ENCODE measurements at places on chromosomes 12 and 14. TPM values are rescaled to one million over a fixed set of nuclear protein-coding genes. Genes with fewer than 3 reads are reported as not detected.

- DNase-seq, result no peak
- H3K4me1 ChIP-seq, result no peaks in the 10 kb centered on the region
- no peak overlapping the region for H3K27ac ChIP-seq
- no peaks in the 10 kb centered on the region for H3K27me3 ChIP-seq
- no peaks in the 10 kb centered on the region for H3K36me3 ChIP-seq
Observed at GRCh38 chr14:47154276-47154797, 502.8 kb upstream of the RPL10L start.

- H3K27ac ChIP-seq, result no peak overlapping the region
- DNase-seq, result no peak
- H3K27me3 ChIP-seq, result no peaks in the 10 kb centered on the region
- H3K4me1 ChIP-seq, result no peaks in the 10 kb centered on the region
- H3K36me3 ChIP-seq, result no peaks in the 10 kb centered on the region
- no peak overlapping the region for H3K4me3 ChIP-seq
Observed at GRCh38 chr14:51081209-51081608, 13.7 kb downstream of the TRIM9 start.

GRCh38 chr12:22982635-22983034 lies 357.7 kb downstream of the ETNK1 start:
- H3K4me3 ChIP-seq, result no peak overlapping the region
- no peaks in the 10 kb centered on the region for H3K27me3 ChIP-seq
- H3K4me1 ChIP-seq, result no peaks in the 10 kb centered on the region
- no peak overlapping the region for H3K27ac ChIP-seq
- DNase-seq, result no peak
- H3K36me3 ChIP-seq, result no peaks in the 10 kb centered on the region

DNA sequence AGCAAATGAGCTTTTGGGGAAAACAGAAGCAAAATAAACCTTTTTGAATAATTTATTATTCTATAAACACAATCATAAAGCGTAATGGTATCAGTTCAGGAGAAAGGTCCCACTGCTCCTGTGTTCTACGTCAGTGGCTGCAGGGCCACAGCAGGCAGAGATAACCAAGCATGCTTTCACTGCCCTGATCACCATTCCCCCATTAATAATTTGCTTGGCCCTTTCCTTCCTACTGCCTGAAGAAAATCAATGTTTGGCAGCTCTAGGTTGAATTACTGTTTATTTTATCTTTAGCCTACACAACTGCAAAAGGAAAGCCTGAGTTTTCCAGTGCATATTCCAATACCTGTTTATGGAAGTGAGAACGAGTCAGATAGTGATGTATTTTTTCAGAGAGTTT lies 369.9 kb downstream of the DIO2 start:
- H3K27me3 ChIP-seq, result no peaks in the 10 kb centered on the region
- DNase-seq, result no peak
- no peak overlapping the region for H3K4me3 ChIP-seq
- no peaks in the 10 kb centered on the region for H3K36me3 ChIP-seq
- no peak overlapping the region for H3K27ac ChIP-seq

DNA sequence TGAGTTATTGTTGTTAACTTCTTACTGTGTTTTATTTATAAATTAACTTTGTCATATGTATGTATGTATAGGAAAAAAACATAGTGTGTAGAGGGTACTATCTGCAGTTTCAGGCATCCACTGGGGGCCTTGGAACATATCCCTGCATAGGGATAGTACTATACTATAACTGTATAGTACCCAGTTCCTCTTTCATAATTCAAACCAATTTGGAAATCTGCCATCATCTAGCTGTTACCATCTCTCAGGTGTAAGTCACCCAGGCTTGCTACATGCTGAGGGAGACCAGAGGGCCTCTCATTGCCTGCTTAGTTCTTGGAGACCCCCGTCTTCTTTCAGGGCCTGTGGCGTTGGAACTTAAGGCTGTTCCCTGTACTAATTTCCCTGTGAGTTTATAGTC lies 12.9 kb upstream of the DCD start:
- no peaks in the 10 kb centered on the region for H3K36me3 ChIP-seq
- DNase-seq, result no peak
- H3K27ac ChIP-seq, result no peak overlapping the region
- H3K4me1 ChIP-seq, result no peaks in the 10 kb centered on the region
- H3K27me3 ChIP-seq, result no peaks in the 10 kb centered on the region
- no peak overlapping the region for H3K4me3 ChIP-seq

DNA sequence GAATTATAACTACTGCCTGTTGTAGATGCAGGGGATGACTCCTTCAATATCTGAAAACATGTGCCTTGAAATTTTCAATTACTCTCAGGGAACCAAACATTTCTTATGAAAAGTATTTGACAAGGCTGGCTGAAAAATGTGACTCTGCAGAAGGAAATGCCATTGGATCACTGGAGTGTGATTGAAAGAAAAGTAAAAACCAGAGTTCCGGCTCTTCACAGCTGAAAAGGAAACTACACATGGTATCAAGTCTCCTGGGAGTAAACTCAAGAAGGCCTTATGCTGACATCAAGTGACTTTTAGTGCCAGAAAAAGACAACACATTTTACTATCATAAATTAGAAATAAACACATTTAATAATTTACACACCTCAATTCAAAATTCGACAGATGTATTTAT lies 693.0 kb downstream of the LRFN5 start:
- H3K36me3 ChIP-seq, result no peaks in the 10 kb centered on the region
- no peak overlapping the region for H3K27ac ChIP-seq
- H3K27me3 ChIP-seq, result no peaks in the 10 kb centered on the region
- no peak overlapping the region for H3K4me3 ChIP-seq
- no peaks in the 10 kb centered on the region for H3K4me1 ChIP-seq
- DNase-seq, result no peak

Gene NRIP2
- total RNA-seq, result 3.0 TPM

- peaks cover 14% of the 10 kb centered on the region for H3K27me3 ChIP-seq
- peak; percentile 83 for DNase-seq
- H3K4me1 ChIP-seq, result peaks cover 53% of the 10 kb centered on the region
Observed at GRCh38 chr12:57243521-57244311, 7.3 kb downstream of the STAC3 start.

- H3K4me1 ChIP-seq, result no peaks in the 10 kb centered on the region
- H3K27ac ChIP-seq, result no peak overlapping the region
- H3K36me3 ChIP-seq, result no peaks in the 10 kb centered on the region
- DNase-seq, result no peak
Observed at GRCh38 chr14:79298373-79298772, 912.9 kb downstream of the DIO2 start.

DNA sequence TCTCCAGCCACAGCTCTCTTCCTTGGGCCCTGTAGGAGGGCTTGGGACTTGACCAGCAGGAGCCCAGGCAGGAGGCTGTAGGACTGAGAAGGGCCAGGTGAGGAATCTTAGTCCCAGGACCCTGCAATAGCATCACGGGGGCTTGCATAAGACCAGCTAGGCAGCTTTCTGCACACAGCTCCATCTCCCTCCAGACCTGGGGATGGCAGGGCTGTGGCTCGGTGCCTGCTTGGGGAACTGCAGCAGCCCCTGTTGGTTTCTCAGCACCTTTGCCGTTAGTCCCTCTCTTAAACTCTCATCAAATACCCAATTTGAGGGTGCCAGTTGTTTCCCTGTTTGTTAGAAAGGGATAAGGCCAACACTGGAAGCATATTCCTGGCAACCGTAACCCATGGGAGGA lies 14.3 kb downstream of the DIO3 start:
- H3K27ac ChIP-seq, result no peak overlapping the region
- H3K4me3 ChIP-seq, result no peak overlapping the region
- no peak for DNase-seq
- H3K4me1 ChIP-seq, result no peaks in the 10 kb centered on the region
- no peaks in the 10 kb centered on the region for H3K27me3 ChIP-seq

DNA sequence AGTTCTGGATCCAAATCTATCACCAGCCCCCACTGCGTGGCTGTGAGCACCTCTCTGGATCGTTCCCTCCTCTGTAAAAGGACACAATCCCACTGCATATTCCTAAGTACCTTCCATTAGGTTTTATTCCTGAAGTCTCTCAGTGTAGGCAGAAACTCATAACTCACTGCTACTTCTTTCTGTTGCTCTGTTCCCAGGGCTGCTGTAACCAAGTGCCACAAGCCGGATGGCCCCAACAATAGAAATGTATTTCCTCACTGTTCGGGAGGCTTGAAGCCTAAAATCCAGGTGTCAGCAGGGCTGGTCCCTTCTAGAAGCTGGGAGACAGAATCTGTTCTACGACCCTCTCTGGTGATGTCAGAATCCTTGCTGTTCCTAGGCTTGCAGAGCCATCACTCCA lies 24.9 kb downstream of the FOXN3 start:
- no peak overlapping the region for H3K27ac ChIP-seq
- no peaks in the 10 kb centered on the region for H3K4me1 ChIP-seq
- no peak for DNase-seq
- H3K27me3 ChIP-seq, result no peaks in the 10 kb centered on the region
- H3K36me3 ChIP-seq, result no peaks in the 10 kb centered on the region

- H3K27ac ChIP-seq, result no peak overlapping the region
- no peak for DNase-seq
- peaks cover 44% of the 10 kb centered on the region for H3K27me3 ChIP-seq
- no peaks in the 10 kb centered on the region for H3K4me1 ChIP-seq
- no peaks in the 10 kb centered on the region for H3K36me3 ChIP-seq
- H3K4me3 ChIP-seq, result no peak overlapping the region
Observed at GRCh38 chr14:36522347-36522971, 2.4 kb upstream of the NKX2-1 start.

- no peak overlapping the region for H3K4me3 ChIP-seq
- no peaks in the 10 kb centered on the region for H3K27me3 ChIP-seq
- peaks cover 23% of the 10 kb centered on the region for H3K4me1 ChIP-seq
- no peak for DNase-seq
- H3K36me3 ChIP-seq, result no peaks in the 10 kb centered on the region
Observed at GRCh38 chr14:104161602-104162367, 23.4 kb downstream of the KIF26A start.

DNA sequence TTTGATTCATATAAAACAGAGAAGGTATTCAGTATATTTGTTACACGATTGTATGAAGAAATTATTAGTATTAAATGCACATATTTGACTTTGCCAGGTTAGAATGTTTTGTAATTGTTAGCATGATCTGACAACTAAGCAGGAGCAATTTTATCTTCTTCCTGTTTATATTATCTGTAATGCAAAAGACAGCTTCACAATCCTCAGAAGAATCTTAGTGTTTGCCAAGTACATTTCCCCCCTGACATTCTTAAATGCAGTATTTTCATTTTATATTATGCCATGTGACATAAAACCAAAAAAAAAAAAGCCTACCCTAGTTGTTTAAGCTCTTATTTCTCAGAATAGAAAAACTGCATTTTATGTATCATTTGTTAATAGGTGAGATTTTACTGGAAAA lies 469.4 kb downstream of the FOXG1 start:
- H3K4me1 ChIP-seq, result no peaks in the 10 kb centered on the region
- H3K36me3 ChIP-seq, result no peaks in the 10 kb centered on the region
- H3K4me3 ChIP-seq, result no peak overlapping the region
- no peaks in the 10 kb centered on the region for H3K27me3 ChIP-seq
- no peak for DNase-seq
- no peak overlapping the region for H3K27ac ChIP-seq

Gene IFNG-AS1
- not detected for total RNA-seq

GRCh38 chr12:31872831-31873604 lies 86.2 kb upstream of the RESF1 start:
- H3K4me1 ChIP-seq, result peaks cover 11% of the 10 kb centered on the region
- H3K27ac ChIP-seq, result no peak overlapping the region
- H3K4me3 ChIP-seq, result no peak overlapping the region
- DNase-seq, result peak; percentile 55

Gene DPPA3
- total RNA-seq, result not detected

- H3K27me3 ChIP-seq, result no peaks in the 10 kb centered on the region
- no peak overlapping the region for H3K4me3 ChIP-seq
- no peak overlapping the region for H3K27ac ChIP-seq
- H3K36me3 ChIP-seq, result no peaks in the 10 kb centered on the region
- H3K4me1 ChIP-seq, result no peaks in the 10 kb centered on the region
Observed at GRCh38 chr12:103505371-103506236, 9.8 kb upstream of the C12orf42 start.

Gene TAS2R50
- not detected for total RNA-seq

DNA sequence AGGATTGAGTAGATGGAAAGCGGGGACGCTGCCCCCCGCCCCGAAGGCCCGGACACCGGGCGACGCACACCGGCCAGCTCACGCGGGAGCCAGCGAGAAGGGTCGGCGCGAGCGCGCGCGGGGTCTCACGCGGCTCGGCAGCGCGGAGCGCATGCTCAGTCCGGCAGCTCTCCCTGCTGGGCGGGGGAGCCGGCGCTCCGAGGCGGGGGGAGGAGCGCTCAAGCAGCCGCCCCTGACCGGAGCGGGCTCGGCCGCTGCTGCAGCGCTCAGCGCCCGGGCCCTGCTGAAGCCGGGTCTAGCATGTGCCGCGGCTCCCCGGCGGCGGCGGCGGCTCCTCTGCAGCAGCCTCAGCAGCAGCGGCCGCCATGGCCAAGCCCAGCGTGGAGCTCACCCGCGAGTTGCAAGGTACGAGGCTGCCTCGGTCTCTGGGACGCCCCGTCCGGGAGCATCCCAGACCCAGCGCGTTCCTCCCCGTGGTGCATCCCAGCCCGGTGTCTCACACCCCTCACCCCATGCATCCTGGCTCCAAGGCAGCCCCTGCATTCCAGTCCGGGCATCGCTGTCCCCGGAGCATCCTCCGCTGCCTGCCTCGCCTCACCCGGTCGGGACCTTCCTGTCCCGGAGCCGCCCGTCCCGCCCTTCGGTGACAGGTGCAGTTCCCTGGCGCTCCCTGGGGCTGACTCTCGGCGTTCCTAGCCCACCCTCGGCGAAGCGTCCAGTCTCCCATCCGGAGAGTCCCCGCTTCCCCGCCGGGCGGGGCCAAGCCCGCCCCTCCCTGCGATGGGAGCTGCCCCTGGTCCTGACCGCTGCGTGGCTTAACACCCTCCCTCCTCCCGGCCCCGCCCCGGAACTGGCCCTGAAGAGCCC lies at the start of gene CARMIL3:
TSS of gene CARMIL3 (plus strand) at position 221 of the 867 bp plus-strand sequence. CDS start at position 366, 145 bp downstream.
- peak within 1 kb of the TSS; percentile 64 for H3K27ac ChIP-seq
- peaks cover 10% of the 10 kb centered on the region for H3K4me1 ChIP-seq
- no peaks in the 10 kb centered on the region for H3K27me3 ChIP-seq
- H3K4me3 ChIP-seq, result peak within 1 kb of the TSS; percentile 67
- no peak for DNase-seq

DNA sequence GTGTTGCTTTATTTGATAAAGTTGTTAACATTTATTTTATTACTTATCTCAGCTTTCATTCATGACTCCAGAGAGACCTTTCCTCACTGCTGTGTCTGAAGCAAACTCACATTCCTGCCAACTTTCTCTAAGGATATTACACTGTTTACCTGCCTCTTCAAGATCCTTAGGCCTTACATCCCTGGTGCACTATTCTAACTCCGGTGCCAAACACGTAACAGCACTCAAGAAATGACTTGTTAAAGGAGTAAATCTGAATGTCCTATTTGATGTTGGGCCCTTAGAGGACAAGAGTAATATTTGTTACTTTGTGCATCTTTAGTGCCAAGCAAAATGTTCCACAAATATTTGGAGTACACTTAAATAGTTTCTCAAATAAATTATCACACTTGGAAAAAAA lies 324.1 kb upstream of the FLRT2 start:
- no peak overlapping the region for H3K27ac ChIP-seq
- H3K4me3 ChIP-seq, result no peak overlapping the region
- DNase-seq, result no peak
- no peaks in the 10 kb centered on the region for H3K27me3 ChIP-seq
- no peaks in the 10 kb centered on the region for H3K36me3 ChIP-seq

Gene SERPINA9
- not detected for total RNA-seq

GRCh38 chr12:48189331-48190125 lies 6.1 kb downstream of the CCDC184 start:
- H3K27me3 ChIP-seq, result no peaks in the 10 kb centered on the region
- peak; percentile 88 for DNase-seq
- no peak overlapping the region for H3K27ac ChIP-seq
- no peaks in the 10 kb centered on the region for H3K4me1 ChIP-seq

GRCh38 chr12:126432780-126433179 lies 1367.5 kb downstream of the AACS start:
- H3K27me3 ChIP-seq, result no peaks in the 10 kb centered on the region
- H3K4me1 ChIP-seq, result no peaks in the 10 kb centered on the region
- H3K4me3 ChIP-seq, result no peak overlapping the region
- no peaks in the 10 kb centered on the region for H3K36me3 ChIP-seq

Gene CRIP1
- 79.2 TPM for total RNA-seq

Gene WNT1
- total RNA-seq, result not detected
